ENCODE measurements at places on chromosomes 6 and 20. TPM values are rescaled to one million over a fixed set of nuclear protein-coding genes. Genes with fewer than 3 reads are reported as not detected.
A peak's percentile ranks its signal among the peaks of the same experiment; 100 is the strongest.

DNA sequence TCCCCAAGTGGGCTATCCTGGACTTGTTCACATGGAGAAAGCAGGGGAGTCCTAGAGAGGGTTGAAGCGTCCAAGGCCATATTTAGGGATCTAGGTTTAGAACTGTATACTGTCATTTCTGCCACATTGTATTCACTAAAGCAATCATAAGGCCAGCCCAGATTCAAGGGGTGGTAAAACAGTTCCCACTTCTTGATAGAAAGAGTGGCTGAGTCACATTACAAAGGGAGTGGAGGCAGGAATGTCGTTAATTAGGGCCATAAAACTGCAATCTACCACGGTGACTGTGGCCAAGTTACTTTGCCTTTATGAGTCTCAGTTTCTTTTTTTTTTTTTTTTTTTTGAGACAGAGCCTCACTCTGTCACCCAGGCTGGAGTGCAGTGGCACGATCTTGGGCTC is 7.4 kb upstream of the UBR2 start:
- peak; percentile 48 for DNase-seq

DNA sequence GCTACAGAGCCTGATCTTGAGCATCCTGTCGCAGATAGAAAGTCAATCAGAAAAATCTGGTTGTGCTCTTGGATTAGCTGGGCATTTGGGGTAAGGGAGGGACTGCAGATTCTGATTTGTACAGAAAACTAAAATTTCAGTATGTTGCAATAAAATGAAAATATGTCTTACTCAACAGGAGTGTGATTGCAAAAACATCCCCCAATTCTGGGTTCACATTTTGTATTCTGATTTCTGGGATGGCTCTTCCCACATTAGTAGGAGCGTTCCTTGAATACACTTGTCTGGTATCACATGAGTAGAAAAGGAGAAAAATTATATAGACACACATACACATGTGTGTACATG is 40.5 kb downstream of the PANK2 start:
- DNase-seq: no peak

- no peak for DNase-seq
These were observed 530.5 kb downstream of the KIF16B start for GRCh38 chr20:16042731-16043130.

The GFRA4 gene
- 0.21 TPM for polyA plus RNA-seq

DNA sequence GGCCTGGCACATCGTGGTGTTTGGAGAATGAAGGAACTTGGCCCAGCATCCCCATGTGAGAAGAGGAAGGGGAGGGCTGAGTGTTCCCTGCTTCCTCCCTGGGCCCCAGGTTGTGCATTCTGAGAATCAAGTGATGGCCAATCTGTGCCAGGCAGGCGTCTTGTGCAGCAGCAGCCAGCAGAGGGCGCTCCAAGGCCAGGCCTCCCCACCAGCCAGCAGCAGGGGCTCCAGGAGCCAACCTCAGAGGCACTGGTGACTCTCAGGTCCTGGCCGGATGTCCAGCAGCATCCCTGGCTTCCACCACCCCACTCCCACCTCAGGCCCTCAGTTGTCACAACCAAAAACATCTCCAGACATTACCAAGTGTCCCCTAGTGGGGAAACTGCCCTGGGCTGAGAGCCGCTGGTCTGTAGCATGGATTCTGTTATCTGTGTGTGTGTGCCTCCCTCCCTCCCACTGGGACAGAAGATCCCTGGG is 192.0 kb downstream of the PREX1 start:
- DNase-seq: peak; percentile 24

DNA sequence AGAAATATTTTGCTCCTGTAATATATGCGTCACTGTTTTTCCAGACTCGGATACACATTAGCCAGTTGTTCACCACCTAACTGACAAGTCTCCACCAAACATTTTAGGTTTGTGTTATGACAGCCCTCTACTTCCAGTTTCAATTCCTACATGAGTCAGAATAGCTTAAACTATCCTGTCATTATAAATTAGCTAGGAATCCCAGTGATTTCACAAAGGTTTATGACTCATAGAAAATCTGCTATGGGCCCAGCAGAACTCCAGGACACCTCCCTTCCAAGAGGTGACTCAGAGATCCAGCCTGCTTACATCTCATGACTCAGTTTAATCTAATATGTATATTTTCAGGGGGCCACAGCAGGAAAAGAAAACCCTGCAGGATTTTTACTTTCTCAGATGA is 17.4 kb upstream of the PLCB4 start:
- DNase-seq: no peak
